Left renal pelvis (tissue), 4 donors: ENCODE measurements at places on chromosomes 7 and 10.

GRCh38 chr10:51788273-51788672 lies 88.9 kb upstream of the CSTF2T start:
- DNase-seq = no peak

DNA sequence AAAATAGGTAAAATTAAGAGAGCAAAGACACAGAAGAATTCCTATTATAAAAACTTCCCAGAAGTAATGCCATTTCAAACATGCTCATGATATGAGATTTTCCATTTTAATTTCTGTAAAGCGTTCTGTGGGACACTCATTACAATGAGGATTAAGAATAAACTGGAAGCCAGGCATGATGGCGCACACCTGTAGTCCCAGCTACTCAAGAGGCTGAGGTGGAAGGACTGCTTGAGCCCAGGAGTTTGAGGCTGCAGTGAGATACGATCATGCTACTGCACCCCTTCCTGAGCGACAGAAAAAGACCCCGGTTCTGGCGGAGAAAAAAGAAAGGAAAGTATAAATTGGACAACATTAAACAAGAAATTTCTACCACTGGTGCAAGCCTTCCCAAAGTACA lies 1.5 kb downstream of the DNA2 start:
- DNase-seq = no peak

DNA sequence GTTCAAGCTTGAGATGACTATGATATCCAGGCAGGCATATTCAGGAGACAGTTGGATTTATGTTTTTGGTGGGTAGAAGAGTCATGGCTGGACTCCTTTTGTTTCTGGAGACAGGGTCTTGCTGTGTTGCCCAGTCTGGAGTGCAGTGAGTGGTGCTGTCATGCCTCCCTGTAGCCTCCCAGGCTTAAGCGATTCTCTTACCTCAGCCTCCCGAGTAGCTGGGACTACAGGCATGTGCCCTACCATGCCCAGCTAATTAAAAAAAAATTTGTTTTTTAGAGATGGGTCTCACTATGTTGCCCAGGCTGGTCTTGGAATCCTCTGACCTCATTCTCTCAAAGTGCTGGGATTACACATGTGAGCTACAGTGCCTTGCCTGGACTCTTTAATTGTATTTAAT lies 62.0 kb downstream of the ADK start:
- no peak for DNase-seq

DNA sequence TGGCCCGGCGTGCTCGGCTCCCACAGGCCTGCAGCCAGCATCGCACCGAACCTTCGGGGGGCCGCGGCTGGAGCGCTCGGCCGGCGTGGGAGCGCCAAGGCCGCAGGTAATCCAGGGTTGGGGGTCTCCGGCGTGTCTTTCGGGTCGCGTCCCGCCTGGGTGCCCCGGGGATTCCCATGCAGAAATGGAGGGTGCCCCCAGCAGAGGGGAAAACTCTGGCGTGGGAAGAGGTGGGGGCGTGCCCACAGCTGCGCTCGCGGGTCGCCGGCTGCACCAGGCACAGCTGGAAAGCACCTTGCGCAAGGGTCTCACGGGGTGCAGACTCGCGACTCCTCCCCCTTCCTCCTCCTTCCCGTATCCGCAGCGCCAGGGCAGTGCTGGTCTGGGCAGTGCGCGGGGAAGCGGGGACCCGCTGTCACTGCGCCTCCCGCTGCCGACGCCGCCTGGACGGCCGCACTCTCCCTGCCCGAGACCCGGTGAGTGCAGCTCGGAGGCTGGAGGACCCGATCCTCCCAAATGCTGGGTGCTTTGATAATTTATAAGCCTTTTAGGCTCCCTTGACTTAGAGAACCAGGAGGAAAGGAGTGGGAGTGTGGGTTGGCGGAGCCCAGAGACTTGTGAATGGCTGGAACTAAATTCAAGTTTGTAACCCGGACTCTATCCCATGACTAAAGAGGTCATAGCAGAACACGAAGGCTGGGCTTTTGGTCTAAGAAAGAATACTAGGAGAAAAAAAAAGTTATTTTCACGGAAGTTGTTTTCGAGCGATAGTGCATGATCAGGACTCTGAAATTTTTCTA lies 489 bp downstream of the MAP3K8 start:
- peak; percentile 55 for DNase-seq

DNA sequence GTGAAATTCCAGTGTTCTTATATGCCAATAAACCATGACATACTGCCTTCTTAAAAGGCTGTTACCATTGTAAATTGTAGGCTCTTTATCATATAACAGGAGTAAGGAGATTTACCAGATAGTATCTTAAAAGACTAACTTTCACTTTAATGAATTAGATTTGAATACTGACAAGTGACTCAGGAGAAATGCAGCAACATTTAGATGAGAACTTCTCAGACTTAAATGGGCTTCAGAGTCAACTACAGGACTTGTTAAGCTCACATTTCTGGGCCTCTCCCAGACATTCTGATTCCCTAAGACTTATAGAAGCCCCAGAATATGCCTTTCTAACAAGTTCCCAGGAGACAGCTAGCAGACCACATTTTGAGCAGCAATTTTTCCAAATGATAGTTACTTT lies 466.3 kb downstream of the ARL4A start:
- DNase-seq = no peak

DNA sequence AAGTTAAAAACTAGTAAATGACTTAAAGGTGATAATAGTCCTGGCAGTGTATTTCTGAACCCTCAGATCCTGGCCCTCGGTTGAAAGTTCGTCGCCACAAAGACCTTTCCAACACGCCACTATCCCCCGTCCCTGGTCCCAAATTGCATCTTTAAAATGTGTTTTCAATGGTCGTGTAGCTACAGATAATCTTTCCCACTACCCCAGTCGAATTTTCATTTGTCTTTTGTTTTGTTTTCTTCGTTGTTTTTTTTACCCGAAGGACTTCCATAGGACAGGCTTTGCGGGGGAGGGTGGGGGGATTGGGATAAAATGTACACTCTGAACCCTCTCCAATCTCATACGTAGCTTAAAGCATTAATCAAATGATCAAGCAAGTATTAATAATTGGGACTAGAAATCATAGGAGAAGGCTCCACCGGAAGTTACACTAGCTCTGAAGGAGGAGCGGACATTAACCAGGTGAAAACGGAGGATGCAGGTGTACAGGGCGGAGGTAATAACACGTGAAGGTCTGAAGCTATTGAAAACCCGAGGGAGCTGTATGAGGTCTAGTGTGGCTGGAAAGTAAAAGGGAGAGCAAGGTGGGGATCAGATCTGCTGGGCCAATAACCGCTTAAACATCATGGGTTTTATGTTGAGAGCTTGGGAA lies 32.8 kb upstream of the PHF14 start:
- DNase-seq = no peak

DNA sequence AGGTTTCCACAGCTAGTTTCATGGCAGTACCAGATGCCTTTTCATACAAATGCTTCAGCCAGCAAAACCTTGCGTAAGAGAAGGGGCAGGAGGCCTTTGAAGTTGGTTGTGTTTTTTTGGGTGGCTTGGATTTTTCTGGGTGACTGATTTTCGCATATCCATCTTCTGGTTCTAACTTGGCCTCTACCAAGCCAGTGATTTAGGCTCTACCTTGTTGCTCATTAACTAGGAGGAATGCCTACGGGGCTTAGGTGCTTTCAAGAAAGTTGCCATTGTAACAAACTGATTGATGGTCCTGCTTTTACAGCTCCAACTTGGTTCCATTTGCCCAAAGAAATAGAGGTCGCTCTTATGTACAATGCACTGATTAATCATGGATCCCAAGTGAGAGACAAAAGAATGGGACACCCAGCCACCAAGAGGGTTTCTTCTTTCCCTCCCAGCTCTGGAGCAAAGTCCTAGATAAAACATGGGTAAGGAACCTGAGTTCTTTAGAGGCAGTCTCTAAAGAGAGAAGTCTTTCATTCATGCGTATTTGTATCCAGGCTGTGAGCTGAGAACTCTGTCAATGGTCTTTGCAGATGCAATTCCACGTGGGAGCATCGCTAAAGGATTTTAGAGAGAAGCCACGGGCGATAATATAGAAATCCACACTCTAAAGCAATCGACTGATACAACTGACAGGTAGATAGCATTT lies 92.1 kb upstream of the FGFR2 start:
- DNase-seq = no peak

DNA sequence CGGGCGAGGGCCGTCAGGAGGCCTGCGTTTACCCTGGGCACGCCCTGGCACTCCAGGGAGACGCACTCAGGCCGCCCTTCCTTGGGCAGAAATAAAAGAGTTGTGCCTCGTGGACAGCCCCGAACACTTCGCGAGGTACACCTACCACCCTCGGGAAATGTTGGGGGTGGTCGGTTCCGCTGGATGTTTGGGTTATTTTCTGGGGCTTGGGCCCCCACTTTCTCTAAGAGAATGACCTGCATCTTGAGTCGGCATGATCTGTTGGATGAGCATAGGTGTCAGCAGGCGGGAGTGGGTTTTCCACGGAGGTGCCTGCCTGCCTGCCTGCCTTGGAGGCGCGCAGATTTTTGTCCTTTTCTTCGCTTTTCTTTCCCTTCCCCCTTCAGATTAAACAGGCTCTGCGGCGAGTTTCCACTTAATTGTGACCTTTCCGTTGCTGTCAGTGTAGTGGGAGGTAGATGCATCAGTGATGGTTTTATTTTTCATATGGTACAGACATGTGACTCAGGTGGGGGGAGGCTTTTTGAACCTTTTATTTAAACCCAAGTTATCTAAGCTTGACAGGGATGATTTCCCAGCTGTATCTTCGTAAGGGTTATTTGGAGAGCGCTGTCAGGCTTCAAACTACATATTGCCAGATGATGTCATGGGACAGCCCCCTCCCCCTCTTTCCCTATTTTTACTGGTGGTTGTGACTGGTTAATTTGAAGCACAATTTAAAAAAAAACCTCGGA lies 661 bp downstream of the HECTD2 start:
- DNase-seq = peak; percentile 29

DNA sequence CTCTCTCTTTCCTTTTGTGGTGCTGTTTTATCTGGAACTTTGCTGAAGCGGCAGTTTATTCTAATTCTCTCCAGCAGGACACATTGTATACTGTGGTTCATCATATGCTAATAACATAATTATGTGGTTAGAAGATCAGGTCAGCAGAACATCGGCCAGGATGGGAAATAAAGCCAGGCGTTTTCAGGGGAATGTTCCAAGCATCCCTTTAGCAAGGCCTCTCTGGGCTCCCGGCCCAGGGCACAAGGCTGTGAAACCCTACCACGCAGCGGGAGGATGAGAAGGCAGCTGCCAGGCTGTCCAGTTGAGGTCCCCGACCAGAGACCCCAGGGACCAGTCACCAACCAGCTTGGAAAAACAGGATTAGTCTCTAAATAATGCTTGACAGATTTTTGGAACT lies 112.2 kb upstream of the GALNT17 start:
- no peak for DNase-seq

GRCh38 chr7:10022480-10022879 lies 951.2 kb upstream of the PHF14 start:
- no peak for DNase-seq

- DNase-seq = no peak
These were observed 52.7 kb upstream of the LRRN3 start for GRCh38 chr7:111038185-111038584.

GRCh38 chr10:29713450-29713849 lies 78.7 kb upstream of the SVIL start:
- no peak for DNase-seq

GRCh38 chr10:76429368-76430060 lies 998.1 kb downstream of the LRMDA start:
- DNase-seq = no peak

- no peak for DNase-seq
These were observed 3.5 kb upstream of the SNX8 start for GRCh38 chr7:2317556-2318293.

DNA sequence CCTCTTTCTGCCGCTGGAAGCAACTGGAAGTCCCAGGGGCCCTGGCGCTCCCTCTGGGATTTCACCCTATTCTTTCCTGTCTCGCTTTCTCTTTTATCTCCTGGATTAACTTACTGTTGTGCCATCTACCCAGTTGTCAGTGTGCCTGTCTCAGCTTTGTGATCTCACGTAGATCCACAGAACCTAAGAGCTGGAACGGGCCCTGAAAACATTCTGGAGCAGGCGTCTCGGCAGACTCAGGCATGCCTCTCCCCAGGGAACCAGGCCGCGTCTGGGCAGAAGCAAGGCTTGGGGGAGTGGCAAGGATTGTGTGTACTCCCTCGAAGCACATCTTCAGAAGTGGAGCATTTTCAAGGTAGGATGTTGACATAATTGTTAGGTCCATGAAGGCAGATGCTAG lies 87.2 kb downstream of the KCNMA1 start:
- DNase-seq = no peak

DNA sequence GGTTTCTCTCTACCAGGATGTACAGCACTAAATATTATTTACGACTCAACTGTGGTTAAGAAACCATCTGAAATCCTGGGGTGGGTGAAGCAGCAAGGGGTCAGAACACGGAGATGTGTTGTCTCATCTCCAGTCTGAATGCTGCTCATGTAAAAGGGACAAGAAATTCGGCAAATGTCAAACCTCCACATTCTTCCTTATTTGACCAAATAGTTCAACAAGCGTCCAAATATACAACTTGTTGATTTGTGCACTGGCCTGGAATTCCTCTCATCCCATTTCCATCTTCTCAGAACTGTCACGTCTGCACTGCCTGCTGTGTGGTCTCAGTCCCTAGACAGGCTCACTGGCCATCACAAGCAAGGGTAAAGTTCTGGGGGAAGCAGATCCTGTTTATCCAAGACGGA lies 520.0 kb downstream of the PARD3 start:
- DNase-seq = no peak

DNA sequence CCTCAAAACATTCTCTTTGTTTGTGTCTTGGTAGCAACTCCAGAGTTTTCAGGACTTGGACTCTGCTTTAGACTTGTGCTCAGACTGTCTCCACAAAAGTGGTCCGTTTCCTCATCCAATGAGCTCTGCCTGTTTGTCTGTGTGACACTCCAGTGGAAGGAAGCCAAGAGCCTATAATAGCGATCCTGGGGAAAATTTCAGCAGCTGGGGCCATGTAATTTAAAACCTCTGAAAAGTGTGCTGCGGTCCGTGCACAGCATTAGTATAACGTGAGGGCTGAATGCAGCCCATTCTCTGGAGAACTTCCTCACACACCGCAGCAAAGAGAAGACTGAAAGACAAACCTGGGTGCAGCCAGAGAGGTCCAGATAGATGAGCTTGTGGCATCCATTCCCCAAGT lies at the start of gene LRRC17:
Gene LRRC17, plus strand, starts transcription at position 259 of the 400 bp plus-strand sequence. CDS start 20,914 bp downstream, outside the sequence.
- peak; percentile 82 for DNase-seq

DNA sequence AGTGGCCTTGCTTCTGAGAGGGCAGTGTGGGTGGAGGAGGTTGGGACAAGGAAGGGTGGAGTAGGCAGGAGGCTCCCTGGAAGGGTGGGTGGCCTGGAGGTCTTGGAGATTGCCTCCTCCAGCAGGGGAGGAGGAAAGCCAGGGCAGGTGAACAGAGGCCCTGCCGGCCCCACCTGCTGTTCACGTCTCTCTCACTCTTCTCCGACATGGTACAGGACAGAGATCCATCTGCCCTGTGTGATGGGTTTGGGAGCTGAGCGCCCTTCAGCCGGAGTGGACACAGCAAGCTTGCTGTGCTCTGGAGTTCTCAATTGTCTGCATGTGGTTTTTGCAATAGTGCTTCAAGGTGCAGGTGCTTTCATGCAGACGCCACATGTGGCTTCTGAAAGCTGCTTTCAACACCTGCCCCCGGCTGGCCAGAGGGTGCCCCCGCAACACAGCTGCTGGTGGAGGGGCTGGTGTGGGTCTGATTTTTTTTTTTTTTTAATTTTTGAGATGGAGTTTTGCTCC lies 82.8 kb upstream of the GNA12 start:
- DNase-seq = no peak
